NCI-H1436 (cell line): ENCODE measurements at places on chromosomes 7 and 10.
A peak's percentile ranks its signal among the peaks of the same experiment; 100 is the strongest.

- DNase-seq: no peak
Observed at GRCh38 chr7:102239206-102239820, 47.4 kb upstream of the SH2B2 start.

- DNase-seq: no peak
Observed at GRCh38 chr7:132966754-132967469, 115.0 kb downstream of the CHCHD3 start.

GRCh38 chr10:110784198-110784597 lies 87.5 kb upstream of the PDCD4 start:
- DNase-seq: no peak

- DNase-seq: peak; percentile 85
Observed at GRCh38 chr7:73741600-73741999, 3.0 kb upstream of the ABHD11 start.

- no peak for DNase-seq
Observed at GRCh38 chr10:80144696-80145131, 12.2 kb downstream of the PLAC9 start.

- no peak for DNase-seq
Observed at GRCh38 chr7:74074770-74075169, 8.8 kb upstream of the LIMK1 start.

- no peak for DNase-seq
Observed at GRCh38 chr7:20513341-20513740, 102.1 kb upstream of the ABCB5 start.

DNA sequence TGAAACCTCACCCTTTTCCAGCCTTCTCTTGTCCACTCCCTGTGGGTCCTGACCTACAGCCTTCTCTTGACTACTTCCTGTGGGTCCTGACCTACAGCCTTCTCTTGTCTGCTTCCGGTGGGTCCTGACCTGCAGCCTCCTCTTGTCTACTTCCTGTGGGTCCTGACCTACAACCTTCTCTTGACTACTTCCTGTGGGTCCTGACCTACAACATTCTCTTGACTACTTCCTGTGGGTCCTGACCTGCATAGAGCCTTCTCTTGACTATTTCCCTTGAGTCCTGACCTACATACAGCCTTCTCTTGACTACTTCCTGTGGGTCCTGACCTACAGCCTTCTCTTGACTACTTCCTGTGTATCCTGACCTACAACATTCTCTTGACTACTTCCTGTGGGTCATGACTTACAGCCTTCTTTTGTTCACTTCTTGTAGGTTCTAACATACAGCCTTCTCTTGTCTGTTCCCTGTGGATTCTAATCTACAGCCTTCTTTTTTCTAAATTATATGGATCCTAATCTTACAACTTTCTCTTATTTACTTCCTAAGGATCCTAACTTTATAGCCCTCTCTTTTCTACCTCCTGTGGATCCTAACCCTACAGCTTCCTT lies 36.5 kb downstream of the C10orf71 start:
- no peak for DNase-seq

GRCh38 chr7:11760372-11760771 lies 71.6 kb downstream of the THSD7A start:
- peak; percentile 90 for DNase-seq

DNA sequence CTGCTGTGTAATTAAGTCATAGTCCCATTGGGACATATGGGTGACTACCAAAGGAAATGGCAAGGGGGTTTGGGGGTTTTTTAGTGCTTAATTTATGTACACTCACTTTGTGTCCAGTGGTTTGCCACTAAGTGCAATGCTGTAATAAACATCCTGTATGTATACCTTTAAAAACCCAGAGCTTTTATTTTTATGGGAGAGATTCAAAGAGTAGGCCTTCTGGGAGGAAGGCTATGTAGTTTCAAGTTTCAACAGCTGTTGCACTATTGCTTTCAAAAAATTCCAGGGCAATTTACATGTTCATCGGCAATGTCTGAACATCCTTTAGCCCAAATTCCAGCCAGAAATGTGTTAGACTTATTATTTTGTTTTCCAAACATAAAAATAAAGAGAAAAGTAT lies 744.7 kb downstream of the XPNPEP1 start:
- DNase-seq: no peak

GRCh38 chr10:17737027-17737965 lies 14.7 kb upstream of the TMEM236 start:
- peak; percentile 9 for DNase-seq

- DNase-seq: no peak
Observed at GRCh38 chr7:17534348-17534747, 235.9 kb downstream of the AHR start.

DNA sequence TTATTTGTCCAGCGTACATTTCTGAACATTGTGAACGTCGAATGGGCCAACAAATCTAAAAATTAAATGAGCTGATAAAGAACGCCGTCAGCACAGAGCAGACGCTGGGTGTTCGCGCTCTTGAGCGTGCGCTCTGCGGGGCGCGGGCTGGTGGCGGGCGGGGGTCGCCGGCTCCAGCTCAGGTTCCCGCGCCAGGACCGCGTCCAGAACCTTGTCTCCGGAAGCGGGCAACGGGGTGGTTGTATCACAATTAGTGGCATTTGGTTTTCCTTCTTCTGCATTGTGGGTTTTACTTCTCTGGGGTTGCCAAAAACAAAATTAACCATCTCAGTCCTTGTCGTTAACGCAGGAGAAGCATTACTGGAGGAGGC lies 2.4 kb downstream of the CYP2E1 start:
- no peak for DNase-seq

- DNase-seq: no peak
Observed at GRCh38 chr10:132356621-132357195, 24.7 kb downstream of the LRRC27 start.

DNA sequence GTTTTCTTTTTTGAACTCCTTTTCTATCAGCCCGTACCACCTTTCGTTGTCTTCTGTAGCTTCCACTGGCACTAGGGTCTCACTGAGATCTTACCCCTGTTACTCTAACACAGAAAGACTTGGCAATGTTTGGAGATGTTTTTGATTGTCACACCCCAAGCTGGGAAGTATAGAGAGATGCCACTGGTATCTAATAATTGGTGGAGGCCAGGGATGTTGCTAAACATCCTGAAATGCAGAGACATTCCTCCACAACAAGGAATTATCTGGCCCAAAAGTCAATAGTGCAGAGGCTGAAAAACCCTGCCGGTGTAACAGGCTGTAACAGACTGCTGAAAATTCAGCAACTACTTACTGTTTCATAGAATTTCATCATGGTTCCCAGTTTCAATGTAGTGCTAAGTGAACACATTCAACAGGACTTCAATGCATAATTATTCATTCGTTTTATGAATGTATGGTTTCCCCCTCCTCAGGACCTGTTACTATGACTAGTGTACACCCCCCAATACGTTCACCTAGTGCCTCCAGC lies 115.9 kb downstream of the TRIM24 start:
- no peak for DNase-seq

DNA sequence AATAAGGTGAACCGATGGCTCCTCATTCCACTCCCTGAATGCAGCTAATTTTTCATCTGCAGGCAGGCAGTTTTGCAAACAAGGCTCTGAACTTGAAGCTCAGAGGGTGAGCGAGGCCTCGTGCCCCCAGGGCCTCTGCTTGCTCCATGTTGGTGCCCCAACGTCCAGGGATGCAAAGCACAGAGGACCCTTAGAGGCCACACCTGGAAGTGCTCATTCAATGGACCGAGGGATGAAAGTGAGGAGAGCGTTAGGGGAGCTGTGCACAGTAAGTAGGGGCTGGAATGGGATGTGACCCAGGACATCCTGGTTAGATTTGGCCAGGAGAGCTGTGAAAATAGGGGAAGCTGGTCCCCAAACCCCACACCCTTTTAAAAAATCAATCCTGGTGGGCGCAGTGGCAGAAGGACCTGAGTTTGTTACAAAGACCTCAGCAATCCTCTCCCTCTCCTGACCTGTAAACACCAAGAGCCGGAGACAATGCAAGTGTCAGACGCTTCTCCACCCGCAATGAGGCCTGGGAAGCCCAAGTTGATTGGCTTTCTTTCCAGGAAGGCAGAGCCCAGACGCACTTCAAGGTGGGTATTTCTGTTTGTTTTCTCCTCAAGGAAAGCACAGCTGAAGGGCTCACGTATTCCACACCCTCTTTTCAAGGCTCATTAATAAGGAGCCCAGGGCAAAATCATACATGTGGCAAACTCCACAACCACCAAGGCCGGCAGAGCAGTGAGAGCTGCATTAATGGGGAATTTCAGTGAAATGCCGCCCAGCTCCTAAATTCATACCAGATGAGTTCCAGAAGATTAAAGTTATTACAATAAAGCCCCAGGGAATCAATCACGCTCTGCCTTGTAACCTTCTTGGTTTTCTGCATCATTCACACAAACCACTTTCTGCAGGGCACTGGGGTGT lies 14.1 kb upstream of the CXCL12 start:
- no peak for DNase-seq

GRCh38 chr10:34689053-34689452 lies 126.0 kb downstream of the PARD3 start:
- DNase-seq: no peak

DNA sequence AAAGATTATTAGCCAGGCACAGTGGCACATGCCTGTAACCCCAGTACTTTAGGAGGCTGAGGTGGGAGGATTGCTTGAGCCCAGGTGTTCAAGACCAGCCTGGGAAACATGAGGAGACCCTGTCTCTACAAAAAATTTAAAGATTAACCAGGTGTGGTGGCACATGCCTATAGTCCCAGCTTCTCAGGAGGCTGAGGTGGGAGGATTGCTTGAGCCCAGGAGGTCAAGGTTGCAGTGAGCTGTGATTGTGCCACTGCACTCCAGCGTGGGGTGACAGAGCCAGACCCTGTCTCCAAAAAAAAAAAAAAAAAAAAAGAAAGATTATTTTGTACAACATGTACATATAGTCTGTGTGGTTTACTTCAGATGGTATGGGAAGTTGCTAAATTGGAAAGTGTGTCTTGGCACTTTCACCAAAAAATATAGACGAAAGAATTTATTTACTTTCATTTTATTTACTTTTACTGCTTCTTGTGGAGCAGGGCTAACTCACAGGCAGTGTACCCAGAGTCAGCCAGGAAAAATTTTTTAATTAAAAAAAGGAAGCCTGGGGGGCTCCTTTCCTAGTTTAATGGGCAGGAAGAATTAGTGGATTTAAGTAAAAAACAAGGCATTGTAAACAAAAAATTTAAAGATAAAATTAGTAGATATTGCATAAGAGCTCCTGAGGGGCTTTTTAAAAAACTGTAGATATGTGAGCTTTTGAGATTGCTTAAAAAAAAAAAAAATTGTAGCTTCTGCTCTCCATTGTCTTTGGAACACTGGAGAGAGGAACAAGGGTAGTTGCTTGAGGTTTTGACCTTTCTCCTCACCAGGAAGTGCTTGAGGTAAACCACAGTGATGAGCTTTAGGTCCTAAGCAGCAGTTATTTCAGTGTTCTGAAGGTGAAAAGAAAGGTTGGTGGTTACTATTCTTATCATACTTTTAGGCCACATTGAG lies 44.6 kb upstream of the VDAC2 start:
- DNase-seq: no peak

GRCh38 chr7:98816967-98817710 lies 52.7 kb downstream of the TMEM130 start:
- DNase-seq: no peak

DNA sequence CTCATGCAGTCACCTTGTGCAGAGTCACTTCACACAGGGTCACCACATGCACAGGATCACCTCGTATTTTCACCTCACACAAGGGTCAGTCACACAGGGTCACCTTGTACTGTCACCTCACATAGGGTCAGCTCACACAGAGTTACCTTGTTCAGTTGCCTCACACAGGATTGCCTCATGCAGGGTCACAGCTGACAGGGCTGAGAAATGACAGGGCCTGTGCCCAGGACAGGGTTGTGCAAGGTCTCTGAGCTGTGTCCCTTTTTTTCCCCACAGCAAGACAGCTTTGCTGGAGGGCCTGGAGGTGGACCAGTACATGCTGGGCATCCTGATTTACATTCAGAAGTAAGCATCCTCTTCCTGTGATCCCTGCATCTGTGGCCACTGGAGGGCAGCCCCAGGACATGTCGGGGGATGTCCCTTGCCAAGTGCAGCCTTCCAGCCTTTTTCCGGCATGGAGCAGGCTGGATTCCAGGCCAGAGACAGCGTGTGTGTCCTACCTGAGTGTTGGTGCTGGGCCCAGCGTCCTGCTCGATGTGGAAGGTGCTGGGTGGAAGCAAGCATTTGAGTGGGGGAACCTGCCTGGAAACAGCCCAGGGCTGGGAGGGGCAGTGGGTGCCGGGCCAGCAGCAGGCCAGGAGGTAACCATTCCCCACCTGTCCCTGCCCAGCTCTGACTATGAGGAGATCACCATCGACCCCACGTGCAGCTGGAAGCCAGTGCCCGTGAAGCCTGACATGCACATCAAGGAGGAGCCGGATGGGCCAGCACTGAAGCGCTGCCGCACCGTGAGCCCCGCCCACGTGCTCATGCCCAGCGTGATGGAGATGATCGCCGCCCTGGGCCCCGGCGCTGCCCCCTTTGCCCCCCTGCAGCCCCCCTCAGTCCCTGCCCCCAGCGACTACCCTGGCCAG lies 16.3 kb downstream of the ZMIZ2 start:
- DNase-seq: no peak

DNA sequence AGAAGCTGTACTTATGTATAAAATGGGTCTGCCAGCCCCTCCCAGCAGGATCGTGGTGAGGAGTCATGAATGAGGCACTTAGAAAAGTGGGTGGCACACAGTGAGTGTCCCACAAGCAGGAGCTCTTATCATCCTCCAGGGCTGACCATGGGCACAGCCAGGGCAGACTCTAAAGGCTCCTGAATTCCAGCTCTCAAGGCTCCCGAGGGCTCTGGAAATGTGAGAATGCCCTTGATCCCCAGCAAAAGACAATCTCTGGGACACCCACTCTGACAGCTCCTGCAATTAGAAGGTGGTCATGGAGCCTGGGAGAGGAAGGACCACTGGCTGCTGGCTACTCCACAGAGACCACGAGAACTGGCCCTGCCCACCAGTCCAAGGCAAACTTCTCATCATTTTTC lies 1.6 kb downstream of the VSTM4 start:
- no peak for DNase-seq

GRCh38 chr7:83111391-83111790 lies 51.3 kb downstream of the PCLO start:
- DNase-seq: no peak

GRCh38 chr10:129345763-129346162 lies 121.3 kb upstream of the MGMT start:
- no peak for DNase-seq

GRCh38 chr7:135901585-135902540 lies 75.3 kb downstream of the MTPN start:
- no peak for DNase-seq

GRCh38 chr7:40097728-40098127 lies 36.7 kb downstream of the MPLKIP start:
- no peak for DNase-seq

- no peak for DNase-seq
Observed at GRCh38 chr10:90319188-90319914, 538.5 kb downstream of the HTR7 start.

GRCh38 chr10:84478151-84478550 lies 149.8 kb downstream of the CCSER2 start:
- DNase-seq: no peak

- no peak for DNase-seq
Observed at GRCh38 chr10:17001297-17001744, 128.3 kb downstream of the CUBN start.

DNA sequence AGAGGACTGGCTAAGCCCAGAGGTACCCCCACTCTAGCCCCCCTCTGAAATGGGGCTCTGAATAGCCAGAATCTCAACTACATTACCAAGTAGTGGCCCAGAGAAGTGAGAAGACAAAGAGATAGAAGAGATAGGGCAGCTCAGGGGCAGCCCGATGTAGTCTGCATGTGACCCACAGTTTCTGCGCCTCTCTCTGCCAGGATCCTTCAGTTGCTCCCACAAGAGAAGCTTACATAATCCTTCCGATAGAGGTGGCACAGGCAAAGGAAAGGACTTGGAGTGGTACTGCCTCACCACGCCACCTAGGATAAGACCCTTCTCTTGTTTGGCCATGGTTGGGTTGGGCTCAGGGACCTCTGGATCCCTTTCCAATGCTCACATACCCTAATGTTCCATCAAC lies 5.4 kb upstream of the PDE1C start:
- DNase-seq: no peak
